H54 (cell line): ENCODE measurements at places on chromosomes 1 and 21.

- DNase-seq, result no peak
These were observed 136.2 kb upstream of the TIAM1 start for GRCh38 chr21:31480228-31480627.

DNA sequence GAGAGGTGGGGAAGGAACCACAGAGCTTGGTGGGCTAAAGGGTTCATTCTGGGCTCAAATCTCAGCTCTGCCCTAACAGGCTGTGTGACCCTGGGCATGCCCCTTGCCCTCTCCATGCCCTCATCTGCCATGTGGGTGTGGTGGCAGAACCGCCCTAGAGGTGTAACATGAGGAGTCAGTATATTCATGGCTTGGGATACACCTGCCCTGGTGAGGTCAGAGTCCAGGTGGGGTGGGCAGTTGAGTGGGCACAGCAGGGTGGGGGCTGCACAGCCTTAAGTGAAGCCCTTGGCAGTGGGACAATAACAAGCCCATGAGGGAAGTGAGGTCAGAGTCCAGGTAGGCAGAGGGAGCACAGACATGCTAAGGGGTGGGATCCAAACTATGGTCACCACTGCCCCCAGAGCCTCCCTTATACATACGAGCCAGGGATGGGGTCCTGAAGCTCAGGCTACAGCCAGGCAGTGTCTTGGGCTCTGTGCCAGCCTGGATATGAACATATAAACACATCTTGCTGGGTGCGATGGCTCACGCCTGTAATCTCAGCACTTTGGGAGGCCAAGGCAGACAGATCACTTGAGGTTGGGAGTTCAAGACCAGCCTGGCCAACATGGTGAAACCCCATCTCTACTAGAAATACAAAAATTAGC, 59.0 kb upstream of the EFHD2 start:
- DNase-seq, result no peak

DNA sequence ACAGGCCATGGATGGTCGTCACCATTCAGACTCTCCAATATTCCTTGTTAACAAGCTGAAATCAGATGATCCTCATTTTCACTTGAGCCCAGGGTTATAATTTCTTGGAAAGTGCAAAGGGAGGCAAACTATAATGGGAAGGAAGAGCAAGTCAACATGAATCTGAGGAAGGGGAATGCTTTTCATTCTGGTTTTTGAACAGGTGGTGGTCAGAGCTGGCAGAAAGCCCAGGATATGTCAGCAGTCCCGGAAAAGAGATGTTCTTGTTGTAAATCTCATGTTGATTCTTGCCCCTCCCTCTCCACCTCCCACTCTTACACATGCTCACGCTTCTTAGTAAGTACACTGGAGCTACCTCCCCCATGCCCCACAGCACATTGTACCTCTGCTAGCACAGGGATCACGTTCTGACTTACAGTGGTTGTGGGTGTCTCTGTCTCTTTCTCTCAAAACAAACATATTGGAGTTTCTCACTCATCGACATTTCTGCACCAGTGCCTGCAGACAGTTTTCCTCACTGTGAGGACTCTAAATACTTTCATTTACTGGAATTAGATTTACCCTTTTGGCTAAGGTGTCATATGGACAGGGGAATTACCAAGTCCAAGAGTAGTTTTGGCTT, 77.6 kb downstream of the XCL2 start:
- no peak for DNase-seq

DNA sequence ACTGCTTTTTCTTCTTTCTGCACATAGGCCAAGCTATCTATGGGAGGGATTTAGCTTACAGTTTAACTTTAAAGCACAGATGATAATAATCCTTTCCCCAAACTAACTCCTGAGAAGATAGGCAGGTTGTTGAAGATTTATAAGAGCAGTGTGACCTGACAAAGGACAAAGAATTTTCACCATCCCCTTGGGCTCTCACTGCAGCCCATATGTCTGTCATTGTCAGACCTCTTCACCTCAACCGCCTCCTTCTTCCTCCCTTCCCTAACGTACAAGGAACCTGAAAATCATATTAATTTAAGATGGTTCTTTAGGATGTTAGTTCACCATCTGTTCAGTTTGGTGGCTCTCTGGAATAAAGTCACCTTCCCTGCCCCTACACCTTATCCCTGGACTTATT, 5.0 kb downstream of the RNU1-2 start:
- DNase-seq, result no peak

DNA sequence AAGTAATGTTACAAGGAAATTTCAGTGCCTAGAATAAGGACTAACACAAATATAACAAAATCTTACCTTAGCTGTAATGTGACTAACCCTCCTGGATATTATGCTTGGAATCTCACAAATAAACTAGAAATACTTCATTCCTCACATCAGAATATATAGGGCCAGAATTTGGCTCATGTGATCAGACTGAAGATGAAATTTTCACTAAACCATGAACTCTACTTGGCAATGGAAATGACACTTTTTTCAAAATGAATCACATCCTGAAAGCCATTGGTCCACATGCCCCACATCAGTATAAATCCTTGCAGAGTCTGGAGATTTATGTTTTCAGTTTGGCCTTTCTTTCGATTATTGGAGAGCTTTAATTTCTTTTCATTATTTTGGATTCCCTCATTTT, 227.8 kb downstream of the NRIP1 start:
- DNase-seq, result no peak
